ENCODE measurements at places on chromosomes 7 and 10.

- no peak for DNase-seq
These were observed 266.3 kb downstream of the DIP2C start for GRCh38 chr10:423178-423577.

DNA sequence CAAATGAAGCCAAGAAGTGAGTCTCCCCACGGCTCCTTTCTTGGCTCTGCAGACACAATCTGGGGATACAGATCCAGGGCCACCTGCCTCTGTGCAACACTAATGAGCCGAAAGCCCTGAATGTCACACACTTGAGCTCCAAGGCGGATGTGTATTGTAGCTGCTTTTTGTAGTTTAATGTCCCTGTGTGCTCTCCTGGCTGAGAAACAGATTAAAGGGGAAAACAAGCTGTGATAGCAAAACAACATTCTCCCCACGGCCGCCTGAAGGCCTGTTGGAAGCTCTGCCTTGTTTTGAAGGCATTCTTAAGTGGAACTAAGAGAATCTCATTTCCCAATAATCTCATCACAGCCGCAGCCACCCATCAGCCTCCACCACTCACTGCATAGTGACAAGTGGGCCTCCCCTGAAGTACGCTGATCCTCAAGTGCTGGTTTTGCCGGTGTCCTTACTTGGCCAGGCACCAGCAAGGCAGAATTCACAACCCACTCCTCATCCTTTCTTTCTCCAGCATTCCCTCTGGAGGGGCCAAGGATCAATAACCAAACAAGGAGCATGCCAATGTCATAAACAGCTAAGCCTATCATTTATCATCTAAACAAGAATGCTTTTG, 44.4 kb upstream of the AMPH start:
- no peak for DNase-seq

- no peak for DNase-seq
These were observed 10.4 kb downstream of the INPP5F start for GRCh38 chr10:119736220-119736619.

DNA sequence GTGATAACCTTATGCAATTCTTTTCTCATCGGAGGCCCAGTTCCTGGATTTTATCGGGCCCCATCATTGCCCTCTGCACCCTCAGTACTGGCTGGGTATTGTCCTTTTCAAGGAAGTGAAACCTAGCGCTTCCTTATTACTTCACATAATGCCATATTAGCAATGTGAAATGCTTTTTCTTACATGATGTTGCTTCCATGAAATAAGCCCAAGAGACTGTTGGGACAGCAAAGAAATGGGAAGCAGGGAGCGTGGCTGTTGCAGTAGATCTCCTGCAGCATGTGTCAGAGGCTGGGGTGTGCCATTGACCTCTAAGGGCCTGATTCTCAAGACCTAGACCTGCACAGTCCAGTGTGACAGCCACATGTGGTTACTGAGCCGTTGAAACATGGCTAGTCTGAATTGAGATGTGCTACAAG, 8.1 kb downstream of the CHN2 start:
- DNase-seq, result no peak

GRCh38 chr7:133530682-133531081, 277.8 kb downstream of the EXOC4 start:
- DNase-seq, result no peak

- peak; percentile 34 for DNase-seq
These were observed 1.1 kb downstream of the ARID5B start for GRCh38 chr10:61902445-61903220.

DNA sequence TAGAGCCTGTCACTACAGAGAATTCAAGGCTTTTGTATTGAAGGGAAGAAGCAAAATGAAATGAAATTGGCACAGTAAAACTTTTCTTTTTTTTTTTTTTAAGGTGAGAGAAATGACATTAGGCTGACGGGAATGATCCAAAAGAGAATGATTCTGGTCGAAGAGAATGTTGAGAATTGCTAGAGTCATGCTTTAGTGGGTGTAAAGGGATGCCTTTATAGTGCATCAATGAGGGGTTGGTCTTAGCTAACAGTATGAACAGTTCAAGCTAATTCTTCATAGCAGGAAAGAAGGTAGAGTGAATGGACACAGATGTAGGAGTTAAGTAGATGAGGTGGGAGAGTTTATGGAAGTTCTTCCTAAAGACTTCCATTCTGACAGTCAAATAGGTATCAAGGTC, 32.3 kb upstream of the LSM8 start:
- no peak for DNase-seq

DNA sequence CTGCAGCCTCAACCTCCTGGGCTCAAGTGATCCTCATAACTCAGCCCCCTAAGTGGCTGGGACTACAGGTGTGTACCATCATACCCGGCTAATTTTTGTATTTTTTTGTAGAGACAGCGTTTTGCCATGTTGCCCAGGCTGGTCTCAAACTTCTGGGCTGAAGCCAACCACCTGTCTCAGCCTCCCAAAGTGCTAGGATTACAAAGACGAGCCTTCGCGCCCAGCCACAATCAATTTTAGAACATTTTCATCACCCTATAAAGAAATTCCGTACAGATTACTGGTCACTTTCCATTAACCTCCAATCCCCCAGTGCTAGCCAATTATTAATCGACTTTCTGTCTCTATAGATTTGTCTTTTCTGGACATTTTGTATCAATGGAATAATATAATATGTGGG, 32.3 kb upstream of the PALS2 start:
- DNase-seq, result no peak

- DNase-seq, result no peak
These were observed 56.7 kb upstream of the ELN start for GRCh38 chr7:73971322-73971703.

GRCh38 chr10:118870467-118871243, 115.9 kb upstream of the CACUL1 start:
- no peak for DNase-seq

DNA sequence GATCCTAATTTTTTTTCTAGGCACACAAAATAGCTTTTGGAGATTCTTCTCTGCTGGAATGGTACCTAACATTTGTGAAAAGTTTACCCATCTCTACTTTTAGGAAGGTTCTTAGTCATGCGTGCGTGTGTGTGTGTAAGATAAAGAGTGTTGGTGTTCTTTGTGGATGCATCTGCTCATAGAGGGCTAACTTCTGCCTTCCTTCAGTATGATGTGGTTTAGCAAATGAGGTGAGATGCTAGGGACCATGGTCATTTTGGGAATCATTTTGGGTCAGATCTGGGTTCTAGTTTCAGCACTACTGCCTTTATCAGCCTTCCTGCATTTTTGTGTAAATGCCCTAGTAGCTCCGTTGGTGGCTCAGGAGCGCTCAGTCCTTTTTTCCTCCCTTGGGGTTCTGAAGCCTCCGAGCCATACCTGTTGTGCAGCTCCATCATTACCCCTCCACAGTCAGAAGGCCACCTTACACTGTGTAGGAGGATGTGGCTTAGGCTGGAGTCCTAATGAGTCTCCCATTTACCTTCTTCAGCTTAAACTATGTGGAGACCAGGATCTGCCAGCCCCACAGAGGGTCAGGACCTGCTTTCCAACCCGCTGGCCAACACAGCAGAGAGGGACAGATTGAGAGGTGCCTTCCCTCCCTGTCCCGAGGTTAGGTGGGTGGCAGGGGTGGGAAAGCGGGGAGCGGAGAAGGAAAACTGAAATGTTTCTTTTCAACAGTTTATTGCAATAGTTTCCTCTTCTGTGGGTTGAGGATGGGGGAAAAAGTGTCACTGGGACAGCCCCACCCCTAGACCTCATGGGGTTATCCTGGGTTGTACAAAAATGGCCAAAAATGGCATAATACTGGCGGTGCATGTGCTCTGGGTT, 31.2 kb downstream of the TSPAN14 start:
- DNase-seq, result no peak

GRCh38 chr7:52741670-52742290, 293.7 kb upstream of the POM121L12 start:
- DNase-seq, result no peak

DNA sequence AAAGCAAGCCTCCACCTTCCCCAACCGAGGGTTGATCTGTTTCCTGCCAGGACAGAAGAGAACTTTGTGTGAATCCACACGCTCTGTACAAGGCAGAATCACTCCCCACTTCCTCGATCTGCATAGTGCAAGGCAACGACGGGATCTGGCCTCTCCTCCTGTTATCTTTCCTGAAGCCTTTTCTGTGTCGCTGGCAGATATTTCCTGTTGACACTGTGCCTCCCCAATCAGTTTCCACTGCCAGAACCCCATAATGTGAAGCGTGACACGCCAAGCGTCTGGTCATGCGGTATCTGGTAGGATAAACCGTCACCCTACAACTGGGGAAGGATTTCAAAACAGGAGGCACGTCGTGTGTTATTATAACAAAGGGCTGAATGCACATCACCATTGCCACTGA, 57.2 kb downstream of the FAM171A1 start:
- DNase-seq, result no peak

- no peak for DNase-seq
These were observed 1.3 kb downstream of the ADAM22 start for GRCh38 chr7:87935384-87935706.

DNA sequence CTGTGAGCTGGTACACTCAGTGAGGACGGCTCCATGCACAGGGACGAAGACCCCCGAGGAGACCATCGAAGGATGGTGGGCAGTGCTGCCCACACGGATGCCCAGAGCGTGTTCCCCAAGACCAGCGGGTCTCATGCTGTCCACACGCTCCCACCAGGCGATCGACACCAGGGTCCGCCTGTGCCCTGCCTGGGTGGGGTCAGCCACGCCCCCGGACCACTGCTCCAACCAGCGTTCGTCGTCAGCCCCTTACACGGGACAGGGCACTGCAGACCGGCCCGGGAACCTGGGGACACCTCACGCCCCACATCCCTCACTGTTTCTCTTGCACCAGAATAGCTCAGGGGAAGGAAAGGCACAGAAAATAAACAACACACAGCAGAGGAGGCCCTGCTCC, 223.5 kb downstream of the DNAJB6 start:
- no peak for DNase-seq

DNA sequence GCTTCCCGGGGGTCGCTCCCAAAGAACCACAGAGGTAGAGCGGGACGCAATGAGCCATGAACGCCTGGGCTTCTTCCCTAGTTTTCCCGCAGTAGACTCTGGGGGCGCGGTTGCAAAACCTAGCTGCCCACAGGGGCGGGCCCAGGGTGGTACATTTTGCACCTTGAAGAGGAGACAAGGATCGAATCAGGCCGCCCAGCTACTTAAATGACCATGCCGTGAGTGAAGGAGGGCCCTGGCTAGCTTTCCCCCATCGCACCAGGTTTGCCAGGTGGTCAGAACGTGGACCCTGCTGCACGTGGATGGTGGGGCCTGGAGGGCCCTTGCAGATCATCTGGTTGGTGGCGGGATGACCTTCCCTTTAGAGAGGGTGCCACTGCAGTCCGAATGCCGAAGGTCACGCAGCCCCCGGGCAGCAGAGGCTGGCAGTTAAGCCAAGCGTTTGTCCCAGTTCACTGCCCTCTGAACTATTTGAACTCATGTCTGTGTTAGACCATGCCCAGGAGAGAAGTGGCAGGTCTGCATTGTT, 604 bp upstream of the SHTN1 start:
- DNase-seq, result no peak

- DNase-seq, result no peak
These were observed 90.1 kb upstream of the ANKRD1 start for GRCh38 chr10:91010952-91011351.

- no peak for DNase-seq
These were observed 8.7 kb downstream of the GALNTL5 start for GRCh38 chr7:151964951-151965350.

DNA sequence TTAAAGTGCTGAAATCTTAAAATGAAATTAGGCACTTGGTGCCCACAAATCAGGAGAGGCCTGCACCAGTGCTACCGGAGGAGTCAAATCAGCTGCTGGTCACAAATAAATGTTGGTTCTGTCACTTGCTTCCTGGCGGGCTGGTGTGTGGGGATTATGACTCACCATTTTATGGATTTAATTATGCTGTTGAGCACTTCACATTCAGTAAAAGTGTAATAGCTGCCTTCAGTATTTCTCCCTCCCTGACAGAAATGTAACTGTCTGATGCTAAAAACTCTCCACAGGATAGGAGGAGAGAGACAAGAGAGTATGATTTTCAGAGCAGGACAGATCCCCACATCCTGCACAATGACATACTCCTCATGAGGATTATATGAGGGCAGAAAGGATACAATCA, 186.0 kb downstream of the JAZF1 start:
- no peak for DNase-seq

GRCh38 chr10:3538291-3538655, 246.7 kb downstream of the KLF6 start:
- no peak for DNase-seq

DNA sequence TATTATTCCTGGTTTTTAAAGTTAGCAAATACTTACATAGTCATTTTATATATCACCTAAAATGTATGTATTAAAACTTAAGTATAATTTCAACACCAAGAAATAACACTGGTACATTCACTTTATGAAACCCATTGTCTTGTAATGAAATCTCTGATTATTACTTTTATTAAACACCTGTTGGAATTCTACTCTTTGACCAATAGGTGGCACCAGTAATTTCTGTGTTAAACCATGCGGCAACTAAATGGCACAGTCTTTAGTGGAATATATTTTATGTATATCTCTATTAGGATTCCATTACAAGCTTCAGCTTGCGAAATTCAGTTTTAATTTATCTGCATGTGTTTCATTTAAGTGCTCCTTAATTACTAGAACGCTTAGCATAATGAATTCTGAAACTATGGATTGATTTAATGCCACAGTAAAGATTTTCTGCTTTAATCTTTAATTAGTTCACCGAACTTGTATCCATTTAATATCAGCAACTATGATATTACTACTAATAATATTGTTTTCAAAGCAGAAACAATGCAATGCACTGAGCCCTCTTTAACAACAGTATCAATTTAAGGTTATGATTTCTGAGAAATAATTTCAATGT, 181.3 kb downstream of the MAGI2 start:
- DNase-seq, result no peak

GRCh38 chr7:148807436-148807835, 76.7 kb downstream of the EZH2 start:
- DNase-seq, result no peak

GRCh38 chr7:87918740-87919139, 15.3 kb upstream of the ADAM22 start:
- DNase-seq, result no peak

DNA sequence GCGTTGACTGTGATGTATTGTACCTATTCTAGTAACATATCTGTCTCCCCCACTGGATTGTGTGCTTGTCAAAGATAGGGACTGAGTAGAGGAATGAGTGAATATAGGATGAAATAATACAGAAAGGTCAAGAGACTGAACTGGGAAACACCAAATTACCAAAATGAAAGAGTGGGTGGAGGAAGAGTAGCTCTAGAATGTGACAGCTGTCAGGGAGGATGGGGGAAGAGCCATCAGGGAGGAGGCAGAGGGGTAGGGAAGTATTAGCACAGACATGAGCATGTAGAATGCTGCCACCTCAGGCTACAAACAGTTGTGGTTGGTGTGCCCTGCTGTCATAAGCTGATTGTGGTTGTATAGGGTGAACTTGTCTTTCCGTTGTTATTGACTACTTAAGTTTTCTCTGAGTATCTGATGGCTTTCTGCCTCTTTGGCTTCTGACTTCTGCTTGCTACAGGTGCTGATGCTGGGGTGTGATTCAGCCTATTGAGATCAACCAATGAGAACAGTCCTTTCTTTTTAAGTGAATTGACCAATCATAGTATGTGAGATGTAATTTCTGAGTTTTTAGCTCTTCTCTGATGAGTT, 5.6 kb downstream of the CCSER2 start:
- peak; percentile 54 for DNase-seq
